Heart right ventricle (tissue), 16 donors: ENCODE measurements at places on chromosomes 6 and 20. TPM values are rescaled to one million over a fixed set of nuclear protein-coding genes. Genes with fewer than 3 reads are reported as not detected.
A peak's percentile ranks its signal among the peaks of the same experiment; 100 is the strongest.

PXDC1 gene
- 17.5 TPM for polyA plus RNA-seq

DNA sequence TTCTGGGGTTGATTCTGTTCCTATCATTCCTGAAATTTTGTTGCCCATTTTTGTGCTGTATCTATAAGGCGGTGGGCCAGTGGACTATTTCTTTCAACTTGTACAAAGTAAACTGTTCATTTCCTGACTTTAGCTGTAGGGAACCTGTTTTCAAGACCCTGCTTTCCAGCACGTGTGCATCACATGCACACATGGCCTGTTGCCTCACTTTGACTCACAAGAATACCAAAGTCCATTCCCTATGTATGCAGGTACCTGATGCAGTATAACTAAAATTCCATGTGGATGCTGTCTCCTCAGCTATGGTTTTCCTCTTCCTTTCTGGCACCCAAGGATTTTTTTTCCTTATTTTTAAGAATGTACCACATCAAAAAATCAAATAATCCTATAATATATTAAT, 284.1 kb upstream of the MANEA start:
- DNase-seq: no peak
- no peak overlapping the region for H3K27ac ChIP-seq
- H3K4me3 ChIP-seq: no peak overlapping the region
- H3K27me3 ChIP-seq: no peaks in the 10 kb centered on the region
- no peaks in the 10 kb centered on the region for H3K4me1 ChIP-seq
- H3K36me3 ChIP-seq: no peaks in the 10 kb centered on the region

GRCh38 chr6:162538643-162539064, 188.9 kb downstream of the PRKN start:
- no peaks in the 10 kb centered on the region for H3K36me3 ChIP-seq
- H3K27me3 ChIP-seq: no peaks in the 10 kb centered on the region
- H3K27ac ChIP-seq: peak overlapping the region; percentile 59
- peak; percentile 78 for DNase-seq

DNA sequence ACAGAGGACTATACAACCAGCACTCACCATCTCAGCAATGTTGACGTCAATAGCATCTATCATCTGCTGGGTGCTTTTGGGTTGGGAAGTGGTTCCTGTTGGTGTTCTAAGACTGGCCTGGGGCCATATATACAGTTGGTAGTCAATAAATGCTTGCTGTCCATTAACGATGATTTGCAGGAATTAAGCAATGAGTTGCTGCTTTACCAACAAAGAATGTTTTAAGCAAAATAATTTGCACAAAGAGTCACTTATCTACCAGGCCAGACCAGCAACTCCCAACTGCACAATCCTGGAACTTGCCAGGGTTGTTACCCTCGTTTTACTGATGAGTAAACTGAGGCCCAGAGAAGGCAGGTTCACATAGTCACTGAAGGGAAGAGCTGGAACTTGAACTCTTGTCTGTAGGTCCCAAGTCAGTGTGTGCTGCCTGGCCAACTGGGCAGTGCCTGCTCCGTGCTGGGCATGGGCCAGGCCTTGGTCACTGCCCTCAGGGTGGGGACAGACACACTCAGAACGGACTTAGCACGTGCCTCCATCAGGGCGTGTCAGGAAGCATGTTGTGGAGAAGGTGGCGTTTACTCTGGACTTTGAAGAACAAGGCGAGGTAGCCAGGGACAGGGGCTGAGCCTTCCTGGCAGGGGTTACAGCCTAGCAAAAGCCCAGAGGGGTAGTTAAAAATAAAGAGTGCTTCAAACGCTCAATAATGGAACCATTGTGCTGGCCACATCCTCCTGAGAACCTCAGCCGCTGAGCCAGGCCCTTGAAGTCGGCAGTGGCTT, 2.5 kb upstream of the SRC start:
- no peak overlapping the region for H3K4me3 ChIP-seq
- H3K27ac ChIP-seq: no peak overlapping the region
- H3K36me3 ChIP-seq: no peaks in the 10 kb centered on the region
- no peaks in the 10 kb centered on the region for H3K27me3 ChIP-seq
- DNase-seq: no peak

DNA sequence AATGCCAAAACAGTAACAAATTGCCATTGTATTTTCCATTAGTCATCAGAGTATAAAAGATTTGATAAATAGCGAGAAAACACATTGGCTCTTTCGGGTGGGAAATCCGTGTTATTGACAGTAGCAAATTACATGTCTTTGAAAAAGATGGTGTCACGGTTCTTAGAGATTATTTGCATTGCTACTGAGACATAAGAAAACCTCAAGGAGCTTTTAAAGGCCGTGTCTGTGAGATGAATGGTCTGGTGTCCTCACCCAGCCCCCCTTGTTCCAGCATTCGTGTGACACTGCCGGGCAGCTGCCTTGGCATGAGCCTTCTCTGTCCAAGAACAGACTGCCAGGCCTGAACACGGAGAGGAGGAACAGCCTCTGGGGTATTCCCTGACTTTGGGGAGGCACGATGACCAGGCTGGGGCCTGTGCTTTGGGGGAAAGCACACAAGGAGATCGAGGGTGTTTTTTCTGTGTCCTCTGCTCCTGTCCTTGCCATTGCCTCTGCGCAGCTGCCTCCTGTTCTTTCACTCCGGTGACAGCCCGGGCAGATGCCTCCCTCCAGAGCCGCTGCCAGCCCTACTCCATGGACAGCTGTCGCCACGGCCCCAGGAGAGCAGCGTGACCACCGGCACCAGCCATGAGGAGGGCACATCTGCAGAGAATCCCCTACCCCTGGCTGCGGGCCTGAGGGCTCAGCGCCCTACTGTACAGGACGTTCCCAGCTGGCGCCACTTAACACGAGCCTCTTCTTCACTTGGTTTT, 167.7 kb upstream of the CDYL start:
- no peak overlapping the region for H3K27ac ChIP-seq
- H3K27me3 ChIP-seq: no peaks in the 10 kb centered on the region
- peak; percentile 17 for DNase-seq

DNA sequence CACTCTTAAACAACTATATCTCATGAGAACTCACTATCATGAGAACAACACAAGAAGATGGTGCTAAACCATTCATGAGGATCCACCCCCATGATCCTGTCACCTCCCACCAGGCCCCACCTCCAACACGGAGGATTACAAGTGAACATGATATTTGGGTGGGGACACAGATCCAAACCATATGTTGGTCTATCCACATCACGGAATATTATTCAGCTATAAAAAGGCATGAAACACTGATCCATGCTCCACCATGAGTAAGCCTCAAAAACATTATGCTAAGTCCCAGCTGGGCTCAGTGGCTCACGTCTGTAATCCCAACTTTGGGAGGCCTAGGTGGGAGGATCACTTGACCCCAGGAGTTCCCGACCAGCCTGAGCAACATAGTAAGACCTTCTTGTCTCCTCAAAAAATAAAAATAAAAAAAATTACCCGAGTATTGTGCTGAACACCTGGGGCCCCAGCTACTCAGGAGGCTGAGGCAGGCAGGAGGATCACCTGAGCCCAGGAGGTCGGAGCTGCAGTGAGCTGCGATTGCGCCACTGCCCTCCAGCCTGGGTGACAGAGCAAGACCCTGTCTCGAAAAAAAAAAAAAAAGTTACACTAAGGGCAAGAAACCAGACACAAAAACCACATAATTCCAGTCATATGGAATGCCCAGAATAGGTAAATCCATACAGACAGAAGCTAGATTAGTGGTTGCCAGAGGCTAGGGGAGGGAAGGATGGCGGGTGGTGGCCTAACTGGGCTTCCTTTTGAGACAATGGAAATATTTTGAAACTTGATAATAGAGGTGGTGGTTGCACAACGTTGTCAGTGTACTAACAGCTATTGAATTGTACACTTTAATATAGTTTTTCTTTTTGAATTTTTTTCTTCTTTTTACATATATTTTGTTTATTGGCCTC, 43.1 kb downstream of the ZNF217 start:
- no peak overlapping the region for H3K4me3 ChIP-seq
- no peaks in the 10 kb centered on the region for H3K36me3 ChIP-seq
- H3K27me3 ChIP-seq: no peaks in the 10 kb centered on the region
- peaks cover 9% of the 10 kb centered on the region for H3K4me1 ChIP-seq

DNA sequence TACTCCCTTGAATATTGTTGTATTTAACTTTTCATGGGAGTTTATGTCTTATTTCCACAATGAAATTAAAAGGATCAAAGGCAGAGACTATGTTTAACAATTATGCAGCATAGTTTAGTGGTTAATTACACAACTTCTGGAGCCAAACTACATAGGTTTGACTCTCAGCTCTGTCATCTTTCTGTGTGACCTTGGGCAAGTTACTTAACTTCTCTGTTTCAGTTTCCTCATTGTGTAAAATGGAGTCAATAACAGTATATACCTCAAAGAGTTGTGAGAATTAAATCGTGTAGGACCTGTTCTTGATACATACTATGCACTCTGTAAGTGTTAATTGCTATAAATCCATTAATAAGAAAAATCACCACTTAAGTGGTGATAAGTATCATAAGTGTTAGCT, 48.3 kb downstream of the BTBD9 start:
- DNase-seq: no peak
- peaks cover 46% of the 10 kb centered on the region for H3K36me3 ChIP-seq
- no peak overlapping the region for H3K4me3 ChIP-seq
- no peak overlapping the region for H3K27ac ChIP-seq
- no peaks in the 10 kb centered on the region for H3K4me1 ChIP-seq

GRCh38 chr20:37711001-37711400, 17.2 kb downstream of the CTNNBL1 start:
- H3K4me3 ChIP-seq: no peak overlapping the region
- DNase-seq: no peak
- H3K4me1 ChIP-seq: peaks cover 58% of the 10 kb centered on the region
- no peaks in the 10 kb centered on the region for H3K36me3 ChIP-seq
- H3K27me3 ChIP-seq: no peaks in the 10 kb centered on the region
- H3K27ac ChIP-seq: no peak overlapping the region

GRCh38 chr6:118683881-118684872, 32.8 kb upstream of the CEP85L start:
- H3K27me3 ChIP-seq: no peaks in the 10 kb centered on the region
- H3K36me3 ChIP-seq: no peaks in the 10 kb centered on the region
- no peaks in the 10 kb centered on the region for H3K4me1 ChIP-seq
- H3K27ac ChIP-seq: peak overlapping the region; percentile 25

DNA sequence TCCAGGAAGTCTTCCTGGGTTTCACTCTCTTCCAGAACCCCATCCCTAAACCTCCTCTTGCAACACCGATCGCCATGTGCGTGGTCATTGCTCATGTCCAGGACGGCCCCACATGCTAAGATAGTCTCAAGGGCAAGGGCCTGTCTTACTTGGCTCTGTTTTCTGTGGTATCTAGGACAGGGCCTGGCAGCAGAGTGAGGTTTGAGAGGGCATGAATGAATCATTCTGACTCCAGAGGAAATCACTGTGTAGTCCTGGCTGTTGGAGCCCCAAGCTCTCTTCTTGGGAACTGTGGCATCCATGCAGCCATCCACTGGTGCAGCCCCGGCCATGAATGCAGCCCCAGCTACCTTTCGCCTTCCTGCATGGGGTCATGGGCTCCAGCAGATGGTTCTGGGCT, 12.4 kb downstream of the SIRPA start:
- H3K27ac ChIP-seq: no peak overlapping the region
- peaks cover 19% of the 10 kb centered on the region for H3K4me1 ChIP-seq
- H3K36me3 ChIP-seq: no peaks in the 10 kb centered on the region
- no peak overlapping the region for H3K4me3 ChIP-seq
- no peaks in the 10 kb centered on the region for H3K27me3 ChIP-seq
- DNase-seq: no peak
